ENCODE measurements at places on chromosomes 12 and 14.

GRCh38 chr12:13090054-13090453 is 13.4 kb downstream of the GSG1 start:
- DNase-seq: no peak

- DNase-seq: no peak
These were observed 339.5 kb downstream of the DPF3 start for GRCh38 chr14:72554401-72554800.

GRCh38 chr14:32009976-32010581 is 67.0 kb upstream of the ARHGAP5 start:
- no peak for DNase-seq

GRCh38 chr14:78851189-78851588 is 681.0 kb downstream of the NRXN3 start:
- DNase-seq: no peak

- DNase-seq: no peak
These were observed 1897.6 kb upstream of the FLRT2 start for GRCh38 chr14:83632375-83632774.

DNA sequence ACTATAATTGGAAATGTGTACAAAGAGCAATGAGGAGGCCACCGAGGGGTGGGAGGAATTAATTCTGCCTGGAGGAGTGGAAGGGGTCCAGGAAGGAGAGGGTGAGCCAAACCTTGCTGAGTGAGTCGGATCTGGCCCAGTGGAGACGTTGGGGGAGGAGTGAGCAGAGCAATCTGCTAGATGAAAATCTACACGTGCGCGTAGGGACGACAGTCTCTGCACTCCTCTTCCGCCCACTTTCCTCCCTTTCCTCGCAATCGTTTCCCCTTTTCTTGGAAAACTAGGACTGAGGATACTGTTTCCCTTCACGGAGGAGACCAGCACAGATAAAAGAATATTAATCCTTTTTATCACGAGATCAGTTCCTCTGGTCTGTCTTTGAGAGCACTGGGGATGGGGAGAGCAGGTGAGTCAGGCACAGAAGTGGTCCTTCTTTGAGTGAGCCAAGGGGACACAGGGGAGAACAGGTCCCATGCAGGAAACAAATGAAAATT is 2.9 kb upstream of the NAB2 start:
- DNase-seq: no peak

DNA sequence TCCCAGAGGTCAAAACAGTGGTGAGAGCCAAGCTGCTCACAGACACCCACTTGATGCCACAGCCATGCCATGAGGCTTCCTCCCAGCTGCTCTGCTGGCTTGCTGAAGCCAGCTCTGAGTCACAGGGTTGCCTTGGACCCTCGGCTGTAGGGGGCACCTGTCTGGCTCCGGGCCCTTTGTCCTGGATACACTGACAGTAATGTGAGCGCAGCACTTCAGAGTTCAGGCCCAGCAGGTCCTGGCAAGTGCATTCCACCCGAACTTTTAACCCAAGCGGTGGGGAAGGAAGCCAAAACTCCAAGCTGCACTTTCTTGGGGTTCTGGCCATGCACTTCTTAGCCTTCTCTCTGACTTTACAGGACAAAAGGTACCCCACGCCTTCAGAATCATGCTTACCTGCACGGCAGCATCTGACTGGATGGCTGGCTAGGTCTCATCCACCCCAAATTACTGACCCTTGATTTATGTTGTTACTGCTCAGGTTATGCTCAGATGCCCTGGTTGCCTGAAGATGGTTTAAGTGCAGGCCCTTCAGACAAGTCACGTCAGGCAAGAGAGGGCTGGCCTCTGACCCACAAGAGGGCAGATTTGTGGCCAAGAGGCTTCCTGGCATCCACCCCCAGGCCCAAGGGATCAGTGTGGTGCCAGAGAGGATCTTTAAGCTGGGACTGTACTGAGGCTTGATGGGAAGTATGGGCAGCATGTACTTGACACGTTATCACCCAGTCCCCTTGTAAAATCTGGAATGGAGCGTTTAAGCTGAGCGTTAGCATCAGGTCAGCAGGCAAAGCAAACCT is 24.8 kb downstream of the SLC25A29 start:
- DNase-seq: no peak

GRCh38 chr14:53711205-53711604 is 245.4 kb downstream of the BMP4 start:
- DNase-seq: no peak

DNA sequence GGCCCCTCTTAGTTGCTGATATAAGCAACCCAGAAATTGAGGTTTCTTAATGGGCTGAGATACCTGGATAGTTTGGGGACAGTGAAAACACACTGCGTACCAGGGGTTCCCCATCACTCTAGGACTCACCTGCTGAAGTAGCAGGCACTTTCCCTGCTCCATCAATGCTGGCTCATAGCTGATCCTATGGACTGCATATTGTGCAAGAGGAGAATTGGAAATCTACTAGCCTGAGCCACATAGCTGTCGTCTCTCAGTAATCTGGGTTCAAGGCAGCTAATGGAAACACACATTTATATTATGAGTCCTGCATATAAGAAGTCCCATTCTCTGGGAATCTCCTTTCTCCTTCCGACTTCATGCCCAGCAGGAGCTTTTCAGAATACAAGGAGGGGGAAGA is 7.3 kb upstream of the DUSP6 start:
- DNase-seq: no peak

DNA sequence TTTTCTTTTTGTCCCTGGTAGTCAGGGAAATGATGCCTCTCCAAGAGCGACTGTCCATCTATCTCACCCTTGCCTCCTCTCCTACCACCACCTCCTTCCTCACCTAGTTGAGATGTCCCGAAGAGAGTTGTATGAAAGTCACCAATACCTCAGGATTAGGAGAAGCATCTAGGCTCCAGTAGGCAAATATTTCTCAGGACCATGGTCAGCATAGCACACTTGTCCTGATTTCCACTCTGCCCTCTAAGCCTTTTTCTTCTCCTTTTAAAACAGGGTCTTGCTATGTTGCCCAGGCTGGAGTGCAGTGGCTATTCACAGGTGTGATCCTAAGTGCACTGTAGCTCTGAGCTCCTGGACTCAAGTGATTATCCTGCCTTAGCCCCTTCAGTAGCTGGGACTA is 268.4 kb upstream of the PELI2 start:
- no peak for DNase-seq

DNA sequence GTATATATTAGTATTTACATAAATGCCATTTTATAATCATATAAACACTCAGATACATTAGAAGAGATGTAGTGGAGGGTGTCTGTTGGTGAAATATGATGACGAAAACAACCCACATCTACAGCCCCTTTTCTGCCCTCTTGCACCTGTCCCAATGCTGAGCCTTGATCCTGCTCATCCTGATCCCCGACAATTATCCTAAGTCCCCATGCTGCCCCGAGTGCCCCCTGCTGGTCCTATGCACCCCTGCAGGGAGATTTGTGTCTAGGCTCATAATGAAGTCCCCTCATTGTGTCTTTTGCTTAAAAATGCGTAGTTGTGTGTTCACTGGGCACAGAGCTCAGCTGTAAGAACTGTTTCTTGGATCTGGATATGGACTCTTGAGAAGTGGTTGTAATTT is 554.5 kb downstream of the TMEM121 start:
- no peak for DNase-seq

GRCh38 chr14:33709283-33709682 is 241.6 kb downstream of the EGLN3 start:
- DNase-seq: no peak
